ENCODE measurements at places on chromosomes 1 and 21.

GRCh38 chr21:38386967-38387366 is 111.3 kb downstream of the ERG start:
- no peaks in the 10 kb centered on the region for H3K27me3 ChIP-seq
- H3K27ac ChIP-seq = no peak overlapping the region
- DNase-seq = no peak
- H3K4me3 ChIP-seq = no peak overlapping the region
- peaks cover 26% of the 10 kb centered on the region for H3K36me3 ChIP-seq

- no peak overlapping the region for H3K27ac ChIP-seq
- no peaks in the 10 kb centered on the region for H3K27me3 ChIP-seq
- H3K4me1 ChIP-seq = no peaks in the 10 kb centered on the region
- no peak for DNase-seq
- no peaks in the 10 kb centered on the region for H3K36me3 ChIP-seq
Measured at GRCh38 chr1:219299420-219299819, 125.7 kb downstream of the LYPLAL1 start.

DNA sequence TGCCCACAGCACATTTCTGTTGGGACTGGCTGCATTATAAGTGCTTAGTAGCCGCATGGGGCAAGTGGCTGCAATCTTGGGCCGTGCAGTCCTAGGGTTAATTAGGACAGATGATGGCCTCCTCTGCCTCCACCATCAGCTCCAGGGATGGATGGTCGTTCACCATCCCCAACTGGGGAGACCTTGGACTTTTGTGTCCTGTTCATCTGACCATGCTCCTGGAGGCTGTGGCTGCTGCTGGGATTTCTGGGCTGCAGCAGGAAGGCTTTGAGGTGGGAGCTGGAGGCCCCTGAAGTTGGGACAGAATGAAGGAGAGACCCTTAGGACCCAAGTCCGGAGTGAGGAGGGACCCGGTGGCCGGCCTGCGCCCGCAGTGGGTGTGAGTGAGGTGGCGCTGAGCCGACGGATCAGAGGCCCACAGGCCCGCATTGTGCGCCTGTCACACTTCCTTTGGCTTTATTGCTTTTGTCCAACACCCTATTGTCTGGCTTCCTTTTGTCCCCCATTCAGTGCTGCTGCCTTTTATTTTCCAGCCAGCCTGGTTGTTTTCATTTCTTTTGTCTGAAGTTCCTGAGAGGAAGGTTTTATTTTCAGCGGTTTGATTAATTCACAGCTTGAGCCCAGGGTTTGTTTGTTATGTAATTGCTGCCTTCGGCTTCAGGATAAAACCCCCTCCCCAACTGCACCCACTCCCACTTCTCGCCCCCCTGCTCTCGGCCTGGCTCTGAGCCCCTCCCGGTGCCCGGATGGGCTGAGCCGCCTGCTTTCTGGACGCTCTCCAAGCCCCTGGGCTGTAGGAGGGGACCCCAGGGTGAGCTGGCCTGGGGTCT is 35.6 kb downstream of the SOX13 start:
- H3K4me3 ChIP-seq = no peak overlapping the region
- H3K27me3 ChIP-seq = no peaks in the 10 kb centered on the region
- H3K27ac ChIP-seq = peak overlapping the region; percentile 72
- peaks cover 60% of the 10 kb centered on the region for H3K4me1 ChIP-seq
- DNase-seq = peak; percentile 76

GRCh38 chr1:56450004-56450666 is 129.2 kb downstream of the PLPP3 start:
- H3K4me3 ChIP-seq = no peak overlapping the region
- no peak overlapping the region for H3K27ac ChIP-seq
- H3K27me3 ChIP-seq = no peaks in the 10 kb centered on the region
- H3K4me1 ChIP-seq = peaks cover 16% of the 10 kb centered on the region
- H3K36me3 ChIP-seq = no peaks in the 10 kb centered on the region
- DNase-seq = no peak

DNA sequence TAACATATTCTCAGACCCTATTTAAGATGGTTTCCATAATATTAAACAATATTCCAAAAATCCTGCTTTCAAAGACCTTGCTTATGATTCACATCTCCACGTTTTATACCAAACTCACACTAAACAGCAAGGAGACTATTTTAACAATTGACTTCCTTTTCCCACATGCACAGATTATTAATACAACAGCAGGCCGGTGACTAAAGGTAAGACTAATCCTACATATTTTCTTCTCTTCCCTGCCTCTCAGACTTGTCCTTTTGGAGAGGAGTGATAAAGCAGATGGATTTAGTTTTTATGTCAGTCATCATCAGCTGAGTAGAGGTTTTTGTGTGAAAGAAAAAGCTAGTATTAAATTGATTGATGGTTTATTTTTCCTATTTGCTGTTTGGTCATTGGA is 400.6 kb downstream of the NTNG1 start:
- no peak overlapping the region for H3K27ac ChIP-seq
- no peaks in the 10 kb centered on the region for H3K4me1 ChIP-seq
- no peak for DNase-seq
- H3K4me3 ChIP-seq = no peak overlapping the region

- H3K4me1 ChIP-seq = peaks cover 63% of the 10 kb centered on the region
- DNase-seq = no peak
- H3K36me3 ChIP-seq = peaks cover 11% of the 10 kb centered on the region
Measured at GRCh38 chr1:26542771-26543451, 13.3 kb downstream of the RPS6KA1 start.

DNA sequence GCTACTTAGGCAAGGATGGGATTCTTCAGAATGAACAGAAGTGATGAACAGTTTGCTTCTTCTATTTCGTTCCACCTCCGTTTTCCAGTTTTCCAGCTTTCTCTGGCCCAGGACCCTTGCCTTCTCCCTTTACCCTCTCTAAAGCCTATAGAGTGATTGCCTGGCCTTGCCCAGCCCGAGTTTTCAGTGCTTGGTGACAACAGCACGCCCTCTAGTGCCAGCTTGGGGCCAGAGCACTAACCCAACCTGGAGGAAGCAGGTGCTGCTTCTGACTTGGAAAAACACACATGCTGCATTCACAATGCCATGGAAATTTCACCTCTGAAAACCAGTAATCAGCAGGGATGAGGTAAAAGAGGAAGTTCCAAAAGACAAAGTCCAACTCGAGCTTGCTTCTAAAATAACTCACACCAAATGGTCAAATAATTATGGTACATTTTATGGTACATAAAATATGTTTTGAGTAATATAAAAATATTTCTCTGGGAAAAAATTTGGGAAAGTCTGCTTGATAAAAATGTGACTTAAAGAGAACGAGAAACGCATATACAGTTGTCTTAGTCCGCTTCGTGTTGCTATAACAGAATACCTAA is 26.1 kb downstream of the UBE2T start:
- no peaks in the 10 kb centered on the region for H3K27me3 ChIP-seq
- H3K36me3 ChIP-seq = no peaks in the 10 kb centered on the region
- no peak overlapping the region for H3K4me3 ChIP-seq
- H3K4me1 ChIP-seq = peaks cover 5% of the 10 kb centered on the region

- peaks cover 14% of the 10 kb centered on the region for H3K4me1 ChIP-seq
- H3K27ac ChIP-seq = no peak overlapping the region
- no peak for DNase-seq
- peaks cover 9% of the 10 kb centered on the region for H3K36me3 ChIP-seq
Measured at GRCh38 chr1:151277249-151277648, 4.8 kb upstream of the ZNF687 start.

DNA sequence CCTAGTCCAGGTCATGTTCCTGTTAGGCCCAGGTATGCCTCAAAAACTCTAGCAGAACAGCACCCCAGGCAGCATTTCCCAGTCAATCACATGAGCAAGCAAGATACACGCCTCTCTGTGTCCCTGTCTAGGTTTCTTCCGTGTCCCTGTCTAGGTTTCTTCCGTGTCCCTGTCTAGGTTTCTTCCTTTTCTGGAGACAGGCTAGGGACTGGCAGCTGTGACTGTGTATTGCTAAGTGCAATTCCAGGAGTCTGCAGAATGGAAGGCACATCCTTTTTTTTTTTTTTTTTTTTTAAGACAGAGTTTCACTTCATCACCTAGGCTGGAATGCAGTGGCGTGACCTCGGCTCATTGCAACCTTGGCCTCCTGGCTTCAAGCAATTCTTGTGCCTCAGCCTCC is 77.6 kb downstream of the SETD4 start:
- H3K4me1 ChIP-seq = peaks cover 5% of the 10 kb centered on the region
- H3K27me3 ChIP-seq = no peaks in the 10 kb centered on the region
- no peak for DNase-seq
- no peak overlapping the region for H3K27ac ChIP-seq
- no peak overlapping the region for H3K4me3 ChIP-seq

DNA sequence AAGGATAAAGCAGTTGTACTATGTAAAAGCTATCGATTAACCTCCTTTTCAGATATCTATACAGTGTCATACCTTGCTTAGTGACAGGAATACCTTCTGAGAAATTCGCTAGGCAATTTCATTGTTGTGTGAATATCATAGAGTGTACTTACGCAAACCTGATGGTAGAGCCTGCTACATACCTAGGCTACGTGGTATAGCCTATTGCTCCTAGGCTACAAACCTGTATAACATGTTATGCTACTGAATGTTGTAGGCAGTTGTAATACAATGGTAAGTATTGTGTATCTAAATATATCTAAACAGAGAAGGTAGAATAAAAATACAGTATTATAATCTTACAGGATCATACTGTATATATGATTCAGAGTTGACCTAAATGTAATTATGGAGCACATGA is 26.5 kb downstream of the FLVCR1 start:
- no peaks in the 10 kb centered on the region for H3K36me3 ChIP-seq
- no peaks in the 10 kb centered on the region for H3K4me1 ChIP-seq
- H3K27ac ChIP-seq = no peak overlapping the region
- no peaks in the 10 kb centered on the region for H3K27me3 ChIP-seq
- no peak for DNase-seq
